AG10803 (cell line): ENCODE measurements at places on chromosomes 1 and 21.

GRCh38 chr1:237873487-237874211 is 17.1 kb downstream of the ZP4 start:
- peak; percentile 3 for DNase-seq

DNA sequence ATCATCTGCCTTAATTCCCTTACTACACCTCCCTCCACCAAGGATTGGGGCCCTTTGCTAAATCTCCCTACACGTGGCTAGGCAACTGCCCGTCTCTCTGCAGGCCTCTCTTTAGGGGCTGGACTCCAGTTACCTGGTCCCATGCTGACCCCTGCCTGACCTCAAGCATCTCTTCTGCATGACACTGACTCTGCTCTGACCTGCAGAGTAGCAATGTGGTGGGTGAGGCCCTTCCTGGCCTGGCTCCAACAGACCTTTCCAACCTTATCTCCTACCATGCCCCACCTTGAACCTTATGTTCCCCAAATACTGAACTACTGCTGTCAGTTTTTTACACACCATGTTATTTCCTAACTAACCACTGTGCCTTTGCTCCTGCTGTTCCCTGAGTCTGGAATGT is 45.9 kb upstream of the EPS15 start:
- DNase-seq: no peak

GRCh38 chr1:212738330-212738729 is 38.7 kb upstream of the BATF3 start:
- DNase-seq: no peak

- no peak for DNase-seq
Measured at GRCh38 chr1:88609051-88609450, 75.0 kb upstream of the PKN2 start.

- DNase-seq: no peak
Measured at GRCh38 chr1:165235777-165236291, 120.7 kb downstream of the LMX1A start.
